ENCODE measurements at places on chromosomes 3 and 15.

DNA sequence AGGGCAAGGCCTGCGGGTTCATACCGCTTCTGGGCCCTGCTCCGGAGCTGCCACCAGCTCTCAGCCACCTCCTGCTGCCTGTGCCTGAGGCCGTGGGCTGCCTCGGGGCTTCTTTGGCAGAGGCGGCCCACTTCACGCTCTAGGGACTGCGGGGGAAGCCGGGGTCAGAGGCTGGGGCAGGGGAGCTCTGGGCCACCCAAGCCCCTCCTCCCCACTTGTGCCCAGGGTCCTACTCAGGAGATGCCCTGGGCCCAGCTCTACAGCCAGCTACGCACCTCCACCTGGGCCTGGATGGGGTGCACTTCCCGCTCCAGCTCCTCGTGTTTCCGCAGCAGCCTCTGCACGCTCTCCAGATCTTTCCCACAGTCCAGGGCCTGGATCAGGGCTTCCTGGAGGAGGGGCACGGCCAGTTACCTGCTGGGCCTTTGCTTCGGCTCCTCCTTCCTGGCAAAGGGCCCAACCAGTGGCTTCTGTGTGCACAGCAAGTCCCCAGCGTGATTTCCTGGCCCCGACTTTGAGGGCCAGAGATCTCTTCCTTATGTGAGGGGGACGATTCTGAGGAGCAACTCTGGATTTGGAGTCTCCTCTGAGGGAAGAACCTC lies 24.0 kb downstream of the PLA2G4B start:
- no peak for DNase-seq

DNA sequence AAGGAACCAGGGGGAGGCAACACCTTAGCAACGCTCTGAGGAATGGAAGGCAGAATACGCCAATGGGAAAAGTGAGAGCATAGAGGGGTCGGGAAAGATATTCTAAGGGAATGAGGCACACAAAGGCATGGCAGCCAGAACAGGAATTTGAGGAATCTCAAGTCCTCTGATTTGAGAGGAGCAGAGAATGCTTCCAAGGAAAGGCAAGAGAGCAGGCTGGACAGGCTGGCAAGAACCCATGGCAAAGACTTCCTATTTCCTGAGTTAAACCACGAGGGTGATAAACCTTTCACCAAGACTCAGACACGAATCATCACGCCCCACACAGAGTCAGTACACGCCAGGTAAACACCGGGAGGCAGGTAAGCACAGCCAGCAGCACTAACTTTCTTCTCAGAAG lies 109.8 kb downstream of the IGF2BP2 start:
- DNase-seq = no peak

DNA sequence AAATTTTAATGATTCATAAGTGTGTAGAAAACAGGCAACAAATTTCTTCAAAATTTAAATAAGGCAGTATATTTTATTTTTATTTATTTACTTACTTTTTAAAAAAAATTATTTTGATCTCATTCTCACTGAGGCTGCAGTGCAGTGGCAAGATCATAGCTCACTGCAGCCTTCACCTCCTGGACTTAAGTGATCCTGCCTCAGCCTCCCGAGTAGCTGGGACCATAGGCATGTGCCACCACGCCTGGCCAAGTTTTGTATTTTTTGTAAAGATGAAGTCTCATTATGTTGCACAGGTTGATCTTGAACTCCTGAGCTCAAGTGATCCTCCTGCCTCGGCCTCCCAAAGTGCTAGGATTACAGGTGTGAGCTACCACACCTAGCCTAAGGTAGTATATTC lies 61.2 kb upstream of the XRN1 start:
- no peak for DNase-seq

DNA sequence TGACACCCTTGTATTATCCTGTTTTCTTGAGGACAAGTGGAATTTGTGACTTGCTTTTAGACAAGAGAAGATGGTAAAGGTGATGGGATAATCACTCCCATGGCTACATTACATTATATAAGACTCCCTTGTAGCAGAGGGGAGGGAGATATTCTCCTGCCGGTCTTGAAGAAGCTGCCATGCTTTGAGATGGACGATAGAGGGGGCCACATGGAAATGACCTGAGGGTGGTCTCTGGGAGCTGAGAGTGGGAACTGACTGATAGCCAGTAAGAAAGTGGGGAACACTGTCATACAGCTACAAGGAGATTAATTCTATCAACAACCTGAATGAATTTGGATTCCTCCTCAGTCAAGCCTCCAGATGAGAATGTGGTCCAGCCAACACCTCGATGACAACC lies 540.1 kb downstream of the NTRK3 start:
- DNase-seq = no peak

DNA sequence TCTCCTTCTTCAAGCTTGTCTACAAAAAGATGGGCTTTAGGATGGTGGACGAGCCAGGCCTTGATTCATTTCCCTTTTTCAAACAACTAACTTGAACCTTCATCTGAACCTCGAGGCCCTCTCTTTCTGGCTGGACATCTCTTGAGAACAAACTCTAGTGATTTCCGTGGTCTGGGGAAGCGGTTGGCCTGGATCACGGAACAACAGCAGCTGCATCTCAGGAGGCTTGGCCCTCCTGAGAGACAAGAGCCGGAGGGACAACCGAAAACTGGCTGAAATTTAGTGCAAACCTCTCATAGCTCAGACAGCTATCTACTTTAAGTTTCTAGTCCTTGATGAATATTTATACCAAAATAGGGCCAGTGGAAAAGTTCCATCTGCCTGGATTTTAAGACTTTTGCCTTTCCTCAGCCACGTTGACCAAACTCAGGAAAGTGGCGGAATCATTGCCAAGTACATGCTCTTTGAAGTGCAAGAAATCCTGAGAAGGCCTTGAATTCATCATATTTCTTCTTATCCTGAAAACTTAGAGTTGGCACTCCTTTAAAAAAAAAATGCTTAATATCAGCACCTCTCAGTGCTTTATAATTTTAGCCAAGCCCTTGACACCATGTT lies 14.5 kb downstream of the LMCD1 start:
- DNase-seq = no peak

DNA sequence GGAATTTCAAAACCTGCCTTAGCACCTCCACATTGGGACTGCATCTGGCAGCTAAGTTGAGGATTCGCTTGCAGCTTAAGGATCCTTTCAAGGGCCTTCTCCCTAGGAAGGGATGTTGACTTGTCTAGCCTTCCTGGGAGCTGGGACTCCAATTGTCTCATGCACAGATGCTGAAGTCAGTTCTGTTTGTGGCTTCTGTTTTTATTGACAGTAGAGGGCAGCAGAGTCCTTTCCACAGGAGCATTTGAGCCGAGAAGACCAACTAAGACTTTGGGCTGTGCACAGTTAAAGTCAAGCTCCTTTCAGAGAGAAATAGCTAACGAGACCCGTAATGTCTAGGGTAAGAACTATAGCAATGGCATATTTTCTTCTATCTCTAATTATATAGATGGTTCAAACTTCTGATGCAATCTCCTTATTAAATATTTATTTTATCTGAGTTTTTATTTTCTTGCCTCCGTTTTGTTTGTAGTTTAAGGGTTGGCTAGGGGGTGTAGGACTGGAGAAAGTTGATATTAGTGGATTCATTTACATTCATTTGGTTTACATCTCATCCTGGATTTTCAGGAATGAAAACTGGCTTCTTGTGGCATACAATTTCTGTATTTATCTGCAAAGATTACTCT lies 59.7 kb upstream of the KBTBD8 start:
- no peak for DNase-seq

DNA sequence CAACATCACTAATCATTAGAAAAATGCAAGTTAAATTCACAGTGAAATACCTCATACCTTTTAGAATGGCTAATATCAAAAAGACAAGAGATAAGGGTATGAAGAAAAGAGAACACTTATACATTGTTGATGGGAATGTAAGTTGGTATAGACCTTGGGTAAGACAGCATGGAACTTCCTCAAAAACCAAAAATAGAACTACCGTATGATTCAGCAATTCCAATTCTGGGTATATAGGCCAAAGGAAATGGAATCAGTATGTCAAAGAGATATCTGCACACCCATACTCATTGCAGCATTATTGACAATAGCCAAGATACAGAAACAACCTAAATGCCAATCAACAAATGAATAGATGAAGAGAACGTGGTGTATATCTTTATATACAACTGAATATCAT lies 166.8 kb upstream of the LRRN1 start:
- DNase-seq = no peak
